ENCODE measurements at places on chromosomes 12 and 14.
A peak's percentile ranks its signal among the peaks of the same experiment; 100 is the strongest.

DNA sequence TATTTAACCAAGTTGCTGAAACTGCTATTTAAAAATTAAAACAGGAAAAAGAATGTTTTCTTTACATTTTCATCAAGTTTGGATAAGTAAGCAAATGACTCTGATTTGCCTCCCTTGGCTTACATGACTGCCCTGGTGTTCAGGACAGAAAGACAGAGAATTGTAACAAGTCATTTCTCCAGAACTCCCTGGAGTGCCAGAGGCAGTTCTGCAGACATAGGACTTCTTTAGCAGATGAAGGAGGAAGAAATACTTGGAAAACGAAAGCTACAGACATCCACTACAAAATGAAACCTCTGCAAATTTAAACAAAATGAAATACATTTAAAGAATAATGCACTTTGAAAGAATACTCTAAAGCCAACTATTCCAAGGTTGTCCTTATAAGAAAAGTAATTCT, 253.9 kb downstream of the LRFN5 start:
- no peak for DNase-seq

- no peak for DNase-seq
Observed at GRCh38 chr12:106986135-106986534, 811 bp downstream of the MTERF2 start.

DNA sequence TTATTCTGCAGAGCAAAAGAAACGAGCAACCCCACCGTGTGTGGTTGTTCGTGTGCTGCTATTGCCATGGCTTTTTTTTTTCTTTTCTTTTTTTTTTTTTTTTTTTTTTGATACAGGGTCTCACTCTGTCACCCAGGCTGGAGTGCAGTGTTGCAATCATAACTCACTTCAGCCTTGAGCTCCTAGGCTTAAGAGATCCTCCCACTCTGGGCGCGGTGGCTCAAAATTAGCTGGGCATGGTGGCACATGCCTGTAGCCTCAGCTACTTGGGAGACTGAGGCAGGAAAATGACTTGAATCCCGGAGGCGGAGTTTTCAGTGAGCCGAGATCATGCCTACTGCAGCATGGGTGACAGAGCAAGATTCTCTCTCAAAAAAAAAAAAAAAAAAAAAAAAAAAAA, 144.2 kb downstream of the ESR2 start:
- DNase-seq = no peak

- no peak for DNase-seq
Observed at GRCh38 chr12:19284658-19285057, 154.6 kb upstream of the AEBP2 start.

GRCh38 chr12:42180990-42181596, 36.4 kb upstream of the GXYLT1 start:
- peak; percentile 87 for DNase-seq

- DNase-seq = no peak
Observed at GRCh38 chr12:127496255-127496654, 770.7 kb upstream of the TMEM132C start.

Data from Kasumi-1 (cell line).